Right lobe of liver (tissue), 6 donors: ENCODE measurements at places on chromosomes 11 and 22. TPM values are rescaled to one million over a fixed set of nuclear protein-coding genes. Genes with fewer than 3 reads are reported as not detected.

- no peak for DNase-seq
Observed at GRCh38 chr22:33002035-33002434, 56.1 kb downstream of the SYN3 start.

GRCh38 chr11:35288309-35288708, 131.0 kb downstream of the SLC1A2 start:
- no peak for DNase-seq

DNA sequence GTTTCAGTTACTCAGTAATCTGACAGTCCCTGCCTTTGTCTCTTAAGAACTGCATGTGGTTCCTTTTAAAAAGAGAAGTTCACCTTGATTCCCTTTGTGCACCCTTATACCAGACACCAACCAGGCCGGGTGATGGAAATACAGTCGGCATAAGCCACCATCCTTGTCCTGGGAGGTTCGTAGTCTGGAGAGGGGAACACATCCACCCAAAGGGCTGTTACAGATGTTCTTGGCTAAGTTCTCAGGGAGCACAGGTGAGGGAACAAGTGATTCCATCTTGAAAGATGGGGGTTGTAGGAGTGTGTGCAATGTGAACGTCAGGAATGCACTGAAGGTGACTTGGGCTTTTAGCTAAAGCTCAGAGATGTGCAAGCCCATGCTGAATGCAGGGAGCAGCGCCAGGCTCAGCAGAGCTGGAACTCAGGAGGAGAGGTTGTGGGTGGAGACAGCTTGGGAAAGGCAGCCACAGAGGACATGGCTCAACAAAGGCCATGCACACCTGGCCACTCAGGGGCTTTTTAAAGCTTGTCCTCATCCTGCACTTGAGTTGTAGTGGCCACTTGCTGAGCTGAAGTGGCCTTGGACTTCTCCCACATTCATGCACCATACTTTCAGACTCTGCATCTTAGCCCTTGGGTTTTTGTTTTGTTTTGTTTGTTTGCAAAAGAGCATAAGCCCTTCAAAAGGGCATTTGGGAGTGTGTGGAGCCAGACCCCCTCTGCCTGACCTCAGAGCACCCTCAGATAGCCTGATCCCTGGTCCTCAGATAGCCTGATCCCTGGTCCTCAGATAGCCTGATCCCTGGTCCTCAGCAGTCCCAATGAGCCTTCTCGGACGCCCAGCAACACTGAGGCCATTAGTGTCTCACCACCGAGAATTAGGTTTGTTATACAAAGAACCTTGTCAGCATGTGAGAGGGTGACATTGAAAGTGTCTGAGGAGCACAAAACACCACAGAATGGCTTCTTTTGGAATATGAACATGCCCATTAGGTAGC, 12.7 kb upstream of the TMA7B start:
- no peak for DNase-seq

DNA sequence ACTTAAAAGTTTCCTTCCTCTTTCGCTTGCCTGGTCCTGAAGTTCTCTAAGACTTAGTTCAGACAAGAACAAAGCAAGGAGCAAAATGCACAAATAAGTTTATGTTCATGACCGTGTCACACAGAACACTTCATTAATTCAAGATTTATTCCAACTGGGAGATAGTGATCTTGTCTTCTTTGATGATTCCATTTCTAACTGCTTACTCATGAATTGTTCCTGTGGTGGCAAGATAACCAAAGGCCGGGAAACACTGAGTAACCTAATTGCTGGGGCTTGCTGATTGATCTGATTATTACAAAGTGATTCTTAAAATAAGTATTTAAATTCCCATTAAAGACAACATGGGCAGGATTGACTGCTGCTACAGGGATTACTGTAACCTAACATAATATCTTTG, 1462.9 kb upstream of the RAG2 start:
- no peak for DNase-seq

- DNase-seq = no peak
Observed at GRCh38 chr22:42664976-42665831, 16.0 kb upstream of the CYB5R3 start.

Gene CRYBB2
- not detected for total RNA-seq

Gene CDHR5
- total RNA-seq = 135 TPM

Gene CCDC73
- 0.18 TPM for total RNA-seq

GRCh38 chr11:10818594-10818993, 9.9 kb upstream of the EIF4G2 start:
- no peak for DNase-seq

DNA sequence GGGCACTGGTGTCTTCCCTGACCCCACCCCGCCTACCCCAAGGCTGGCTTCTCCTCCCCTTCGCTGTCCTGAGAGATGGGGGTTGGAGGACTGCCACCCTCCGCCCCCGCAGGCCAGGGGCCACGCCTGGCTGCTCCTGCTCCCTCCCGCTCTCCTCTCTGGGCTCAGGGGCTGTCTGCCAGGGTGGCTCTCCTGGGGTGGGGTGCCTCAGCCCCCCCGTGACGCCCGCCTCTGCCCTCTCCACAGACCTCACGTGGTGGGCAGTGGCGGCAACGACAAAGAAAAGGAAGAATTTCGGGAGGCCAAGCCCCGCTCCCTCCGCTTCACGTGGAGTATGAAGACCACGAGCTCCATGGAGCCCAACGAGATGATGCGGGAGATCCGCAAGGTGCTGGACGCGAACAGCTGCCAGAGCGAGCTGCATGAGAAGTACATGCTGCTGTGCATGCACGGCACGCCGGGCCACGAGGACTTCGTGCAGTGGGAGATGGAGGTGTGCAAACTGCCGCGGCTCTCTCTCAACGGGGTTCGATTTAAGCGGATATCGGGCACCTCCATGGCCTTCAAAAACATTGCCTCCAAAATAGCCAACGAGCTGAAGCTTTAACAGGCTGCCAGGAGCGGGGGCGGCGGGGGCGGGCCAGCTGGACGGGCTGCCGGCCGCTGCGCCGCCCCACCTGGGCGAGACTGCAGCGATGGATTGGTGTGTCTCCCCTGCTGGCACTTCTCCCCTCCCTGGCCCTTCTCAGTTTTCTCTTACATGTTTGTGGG, 8.1 kb downstream of the RCOR2 start:
- no peak for DNase-seq

Gene MAPK11
- 2.3 TPM for total RNA-seq

DNA sequence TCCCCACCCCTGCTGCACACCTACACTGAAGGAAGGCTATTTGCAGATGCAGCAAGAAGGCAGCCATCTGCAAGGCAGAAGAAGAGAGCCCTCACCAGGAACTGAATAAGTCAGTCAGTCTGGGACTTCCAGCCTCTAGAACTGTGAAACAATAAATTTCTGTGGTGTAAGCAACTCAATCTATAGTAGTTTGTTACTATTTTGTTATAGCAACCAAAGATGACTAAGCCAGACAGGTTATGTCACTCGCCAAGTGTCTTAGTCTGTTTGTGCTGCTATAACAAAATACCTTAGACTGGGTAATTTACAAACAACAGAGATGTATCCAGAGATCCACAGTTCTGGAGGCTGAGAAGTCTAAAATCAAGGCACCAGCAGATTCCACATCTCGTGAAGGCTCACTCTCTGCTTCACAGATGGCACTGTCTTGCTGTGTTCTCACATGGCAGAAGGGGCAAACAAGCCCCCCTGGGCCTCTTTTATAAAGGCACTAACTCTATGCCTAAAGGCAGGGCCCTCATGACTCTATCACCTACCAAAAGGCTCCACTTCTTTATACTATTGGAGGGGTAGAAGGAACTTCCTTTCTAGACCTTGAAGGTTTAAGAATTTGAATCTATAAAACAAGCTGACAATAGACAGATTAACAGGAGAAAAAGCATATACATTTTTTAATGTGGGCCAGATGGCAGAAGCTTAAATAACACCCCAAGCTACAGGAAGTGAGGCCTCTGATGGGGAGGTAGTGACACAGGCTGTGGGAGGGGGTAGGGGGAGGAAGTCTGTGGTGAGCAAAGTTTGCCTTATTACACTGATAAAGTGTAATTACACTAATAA, 12.3 kb downstream of the APOL6 start:
- no peak for DNase-seq

Gene ASCL2
- total RNA-seq = 0.81 TPM

Gene CCDC81
- total RNA-seq = 0.87 TPM
